IMR-90 (cell line): ENCODE measurements at places on chromosomes 2 and 18. TPM values are rescaled to one million over a fixed set of nuclear protein-coding genes. Genes with fewer than 3 reads are reported as not detected.

GRCh38 chr2:207107551-207107950 lies 58.2 kb downstream of the KLF7 start:
- no peak for DNase-seq

Gene KCNF1
- total RNA-seq, result 0.54 and 0.56 TPM in 2 replicates

DNA sequence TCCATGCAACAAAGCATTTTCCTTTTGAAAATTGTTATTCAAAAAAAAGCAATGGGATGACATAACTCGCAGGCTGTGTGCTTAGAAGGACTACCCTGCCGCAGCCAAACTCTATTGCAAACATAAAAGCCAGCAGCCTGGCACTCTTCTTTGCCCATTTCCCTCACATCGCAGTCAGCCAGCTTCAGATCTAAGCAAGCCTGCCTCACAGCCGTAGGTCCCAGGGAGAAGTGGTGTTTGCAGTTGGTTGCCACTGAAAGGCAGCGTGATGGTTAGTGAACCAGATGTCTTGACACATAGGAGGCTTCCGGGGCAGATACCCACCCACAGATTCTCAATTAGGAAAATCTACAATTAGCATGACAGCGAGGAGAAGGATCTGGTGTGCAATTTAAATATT lies 655.2 kb downstream of the RNF144A start:
- no peak for DNase-seq

Gene PLGLB2
- 0.72 and 0.83 TPM in 2 replicates for total RNA-seq

Gene HOXD12
- total RNA-seq, result not detected in 2 replicates

GRCh38 chr2:196515051-196515450 lies 124.5 kb upstream of the CCDC150 start:
- DNase-seq, result no peak

Gene EML6
- 0.18 and 0.28 TPM in 2 replicates for total RNA-seq

Gene IL36RN
- not detected in 2 replicates for total RNA-seq

DNA sequence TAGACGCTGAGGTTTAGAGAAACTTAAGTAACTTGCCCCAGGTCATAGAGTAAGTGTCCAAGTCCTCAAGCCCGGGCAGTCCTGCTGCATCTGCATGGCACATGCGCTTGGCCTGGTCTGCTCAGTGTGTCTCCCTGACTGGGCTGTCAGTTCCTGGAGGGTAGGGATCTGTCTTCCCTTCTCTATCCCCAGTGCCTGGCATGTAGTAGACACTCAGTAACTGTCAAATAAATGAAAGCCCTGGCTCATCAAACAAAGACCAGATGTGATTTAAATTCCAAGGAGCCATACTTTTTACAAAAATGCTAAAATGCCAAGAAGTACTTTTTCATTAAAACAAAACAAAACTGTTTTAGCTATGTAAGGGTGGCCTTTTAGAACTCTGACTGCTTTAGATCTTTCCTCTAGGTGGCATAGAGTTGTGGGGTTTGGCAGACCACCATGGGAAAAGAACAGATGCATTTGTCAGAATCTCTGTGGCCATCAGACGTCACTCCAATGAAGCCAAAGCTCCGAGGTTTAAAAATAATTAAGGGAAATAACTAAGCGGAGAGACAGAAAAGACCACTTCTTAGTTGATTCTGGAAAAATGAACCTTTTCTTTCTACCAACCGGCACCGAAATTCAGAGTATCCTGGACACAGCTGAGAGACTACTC lies 34.0 kb downstream of the EPAS1 start:
- no peak for DNase-seq

DNA sequence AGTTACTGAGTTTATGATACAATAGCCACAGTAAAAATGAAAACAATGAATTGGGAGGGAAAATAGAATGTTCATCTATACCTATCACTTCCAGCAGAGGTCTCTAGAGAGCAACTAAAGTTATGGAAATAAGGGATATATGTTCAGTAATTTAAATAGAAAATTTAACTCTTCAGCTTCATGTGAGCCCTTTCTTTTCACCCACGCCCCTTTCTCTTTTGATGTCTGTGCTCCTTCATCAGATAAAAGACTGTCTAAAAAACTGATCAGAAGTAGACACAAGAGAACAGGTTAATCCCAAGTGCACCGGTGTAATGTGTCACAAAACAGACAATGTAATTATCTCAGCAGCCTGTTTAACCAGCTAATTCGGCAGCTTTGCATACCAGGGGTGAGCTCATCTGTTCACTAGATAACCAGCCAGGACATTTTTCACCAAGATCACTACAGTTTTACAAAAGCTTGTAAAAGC lies 238.5 kb upstream of the ERBB4 start:
- DNase-seq, result peak; percentile 46

Gene SERPINB13
- not detected in 2 replicates for total RNA-seq

DNA sequence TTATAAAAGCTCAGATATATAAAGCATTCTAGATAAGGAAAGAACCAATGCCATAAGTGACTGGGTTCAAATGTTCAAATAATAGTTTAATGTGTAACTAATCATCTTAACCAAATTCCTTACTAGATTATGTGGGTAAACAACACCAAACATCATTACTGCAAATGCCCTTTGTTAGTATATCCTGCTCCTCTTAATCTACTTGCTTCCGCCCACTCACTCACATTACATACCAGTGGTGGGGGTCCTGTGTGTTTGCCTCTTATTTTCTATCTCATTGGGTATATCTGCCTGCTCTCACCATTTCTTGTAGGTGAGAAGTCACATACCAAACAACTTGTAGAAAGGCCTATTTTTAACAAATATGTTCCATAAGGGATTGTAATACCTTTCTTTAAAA lies 562.1 kb downstream of the NRXN1 start:
- DNase-seq, result no peak

Gene NDUFS1
- 118 and 187 TPM in 2 replicates for total RNA-seq

DNA sequence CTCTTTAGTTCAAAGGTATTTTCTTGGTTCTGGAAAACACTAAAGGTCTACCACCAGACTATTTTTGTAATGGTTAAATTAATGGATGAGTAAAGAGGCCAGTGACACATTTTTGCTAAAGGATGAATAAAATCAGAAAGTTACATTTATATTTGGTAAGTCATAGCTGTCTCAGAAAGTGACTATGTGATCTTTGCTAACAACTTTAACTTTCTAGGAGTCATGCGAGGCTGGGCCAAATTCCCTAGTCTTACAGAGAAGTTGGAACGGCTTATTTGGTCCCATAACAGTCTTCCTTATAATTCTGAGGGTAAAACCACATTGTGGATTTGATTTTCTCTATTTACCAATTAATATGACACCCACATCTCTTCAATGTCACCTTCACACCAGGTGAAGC lies 198.1 kb downstream of the PDE1A start:
- DNase-seq, result peak; percentile 68

Gene FKBP7
- total RNA-seq, result 32.6 and 36.9 TPM in 2 replicates

- no peak for DNase-seq
Observed at GRCh38 chr18:39350945-39351344, 1785.3 kb upstream of the CELF4 start.

Gene SLC30A3
- under 0.01 TPM in 1 of 2 replicates, not detected in the other for total RNA-seq

Gene RSAD2
- total RNA-seq, result not detected in 2 replicates

DNA sequence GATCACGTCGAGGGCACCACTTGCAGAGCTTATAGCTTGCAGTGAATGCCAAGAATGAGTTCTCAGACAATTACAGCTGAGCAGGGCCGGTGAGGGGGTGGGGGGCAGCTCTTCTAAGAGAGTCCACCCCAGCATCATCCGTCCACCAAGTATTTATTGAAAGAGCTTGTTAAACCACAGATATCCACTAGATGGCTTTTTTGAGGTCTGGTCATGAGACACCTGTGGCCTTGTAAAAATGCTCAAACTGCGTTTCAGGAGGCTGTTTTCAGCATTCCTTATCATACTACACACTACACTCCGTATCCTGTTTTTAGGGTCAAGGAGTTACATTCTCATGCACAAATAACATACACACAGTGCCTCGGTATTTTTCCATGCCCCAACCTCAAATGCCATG lies 51.5 kb downstream of the DNAJC10 start:
- DNase-seq, result peak; percentile 33
